ENCODE measurements at places on chromosomes 1 and 21.

- no peak for DNase-seq
Measured at GRCh38 chr1:117559139-117559538, 46.7 kb upstream of the TENT5C start.

DNA sequence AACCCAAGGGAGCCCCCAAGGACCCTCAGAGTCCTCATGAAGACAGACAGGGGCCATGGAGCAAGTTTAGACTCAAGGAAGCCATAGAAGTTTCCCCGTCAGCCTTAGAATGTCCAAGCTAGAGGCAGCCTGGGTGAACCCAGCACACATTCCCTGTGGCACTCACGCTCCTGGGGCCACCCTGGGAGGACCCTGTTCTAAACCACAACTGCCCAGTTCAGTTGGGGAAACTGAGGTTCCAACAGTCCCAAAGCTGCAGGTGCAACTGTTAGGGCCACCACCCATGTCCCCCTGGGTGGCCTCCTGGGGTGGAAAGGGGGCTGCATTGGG lies 9.3 kb downstream of the WNT3A start:
- DNase-seq: no peak

DNA sequence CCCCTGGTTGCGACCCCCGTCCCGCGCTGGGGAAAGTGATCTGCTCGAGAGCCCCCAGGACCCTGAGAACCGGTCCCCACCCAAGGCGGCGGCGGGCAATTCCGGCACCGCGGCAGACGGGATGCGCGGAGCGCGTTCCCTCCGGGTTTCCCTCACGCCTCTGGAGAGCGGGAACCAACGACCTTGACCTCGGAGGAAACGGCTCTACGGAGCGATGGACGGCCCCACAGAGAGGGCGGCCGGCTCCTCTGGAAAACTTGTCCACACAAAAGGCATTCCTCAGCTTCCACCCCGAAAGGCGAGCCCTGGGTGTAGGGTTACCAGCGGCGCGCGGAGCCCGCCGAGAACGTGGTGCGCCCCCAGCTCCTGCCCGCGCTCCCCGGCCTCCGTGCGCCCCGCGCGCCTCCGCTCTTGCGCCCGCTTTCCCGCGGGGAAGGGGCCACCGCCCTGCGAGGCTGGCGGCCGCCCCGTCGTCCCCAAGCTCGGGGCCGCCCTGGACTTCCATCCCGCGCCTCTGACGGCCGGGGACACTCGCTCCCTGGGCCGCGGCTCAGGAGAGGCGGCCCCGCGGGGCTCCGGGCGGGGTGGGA lies 391 bp upstream of the KIAA1614 start:
- DNase-seq: no peak

DNA sequence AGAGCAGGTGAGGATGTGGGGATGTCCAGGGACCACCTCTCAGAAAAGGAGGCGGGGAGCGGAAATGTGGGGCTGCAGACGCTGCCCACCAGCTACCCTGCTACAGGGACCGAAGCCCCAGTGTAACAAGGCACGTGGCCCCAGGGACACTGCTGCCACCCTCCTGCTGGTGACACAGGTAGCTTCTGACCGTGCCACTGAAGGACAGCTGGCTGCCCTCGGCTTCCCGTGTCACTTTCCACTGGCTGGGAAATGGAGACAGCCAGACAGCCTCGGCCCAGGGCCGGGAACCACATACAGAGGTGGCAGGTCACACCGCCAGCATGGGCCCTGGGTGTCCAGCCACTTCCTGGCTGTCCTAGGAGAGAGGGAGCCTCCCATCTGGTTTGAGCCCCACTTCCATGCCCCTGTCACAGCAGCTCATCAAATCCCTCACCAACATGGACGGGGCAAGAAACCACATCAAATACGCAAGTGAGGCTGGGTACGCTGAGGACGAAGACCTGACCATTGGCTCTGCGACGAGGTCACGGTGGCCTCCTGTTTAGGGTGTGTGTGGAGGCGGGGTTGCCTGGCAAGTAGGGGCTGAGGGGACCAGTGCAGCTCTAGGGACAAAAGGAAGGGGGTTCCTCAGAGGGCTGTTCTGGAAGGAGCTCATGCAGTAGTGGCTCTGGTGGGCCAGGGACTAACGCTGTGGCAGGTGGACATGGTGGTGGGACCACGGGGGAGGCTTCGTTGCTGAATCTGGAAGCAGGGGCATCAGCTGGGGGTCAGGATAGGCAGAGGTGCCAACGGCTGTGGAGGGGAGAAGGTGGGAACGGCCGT lies 5.0 kb downstream of the PEX10 start:
- DNase-seq: no peak

DNA sequence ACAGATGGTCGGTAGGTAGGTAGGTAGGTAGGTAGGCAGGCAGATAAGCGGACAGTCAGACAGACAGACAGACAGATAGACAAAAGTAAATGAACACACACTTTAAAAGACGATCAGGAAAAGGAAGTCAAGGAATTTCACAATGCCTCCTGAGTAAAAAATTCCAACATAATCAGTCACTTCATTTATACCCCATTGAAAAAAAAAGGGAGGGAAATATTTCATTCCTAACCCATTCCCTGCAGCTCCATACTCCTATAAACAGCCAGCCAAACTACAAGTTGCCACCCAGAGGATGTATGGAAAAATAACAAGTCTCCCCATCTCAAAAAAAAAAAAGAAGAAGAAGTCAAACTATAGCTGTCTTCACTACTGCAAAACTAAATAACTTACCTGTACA lies 43.4 kb downstream of the ZZZ3 start:
- DNase-seq: no peak

DNA sequence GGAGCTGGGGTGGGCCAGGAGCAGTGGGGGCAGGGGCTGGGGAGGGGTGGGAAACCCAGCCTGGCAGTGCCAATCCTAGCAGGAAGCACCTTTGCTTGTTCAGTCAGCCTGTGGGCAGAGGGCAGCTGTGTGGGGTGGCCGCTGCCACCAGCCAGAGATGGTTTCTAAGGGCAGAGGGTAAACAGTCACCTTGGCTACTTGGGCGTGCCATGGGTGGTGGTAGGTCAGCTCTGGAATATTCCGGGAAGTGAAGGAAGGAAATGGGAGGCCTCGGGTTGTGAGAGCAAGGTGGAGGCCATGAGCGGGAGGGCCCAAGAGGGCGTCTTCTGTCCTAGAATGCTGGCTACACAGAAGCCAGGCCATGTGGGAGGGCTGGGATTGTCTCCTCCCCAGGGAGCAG lies 20.7 kb upstream of the WNT4 start:
- no peak for DNase-seq

DNA sequence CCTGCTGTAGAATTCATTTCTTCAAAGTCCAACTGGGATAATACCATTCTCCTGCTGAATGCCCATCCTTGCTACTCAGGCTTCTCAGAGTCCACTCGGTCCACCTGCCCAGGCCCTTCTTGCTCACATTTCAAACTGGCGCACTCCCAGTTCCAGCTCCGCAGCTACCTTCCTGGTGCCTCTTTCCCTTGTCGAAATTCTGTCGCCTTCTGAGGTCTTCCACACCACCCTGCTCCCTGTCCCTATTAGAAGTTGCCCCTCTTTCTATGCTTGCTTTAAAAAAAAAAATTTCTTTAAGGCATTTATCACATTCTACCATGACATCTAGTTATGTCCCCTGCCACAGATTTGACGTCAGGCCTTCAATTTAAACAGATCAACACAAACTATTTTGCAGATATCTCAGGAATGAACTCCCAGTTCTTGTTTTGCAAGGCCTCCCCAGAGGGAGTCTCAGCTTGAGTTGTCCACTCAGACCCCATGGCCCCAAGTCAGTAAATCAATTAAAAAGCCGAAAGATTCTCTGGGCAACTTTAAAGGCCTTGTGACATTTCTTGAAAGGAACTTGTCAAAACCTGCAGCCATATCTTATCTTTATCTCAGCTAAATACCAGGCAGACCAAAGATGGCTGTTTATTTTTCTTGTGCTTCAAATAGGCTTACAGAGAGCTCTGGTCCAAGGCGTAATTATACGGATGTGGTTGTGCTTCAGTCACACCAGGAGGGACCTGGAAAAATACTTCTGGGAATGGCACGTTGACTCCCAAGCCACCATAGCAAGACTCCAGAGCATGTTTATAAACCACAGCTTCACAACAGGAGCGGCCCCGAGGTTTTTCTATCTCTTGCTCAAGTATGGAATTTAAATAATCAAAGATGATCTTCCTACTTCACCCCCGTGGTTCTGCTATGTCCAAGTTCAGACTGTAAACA lies 2.2 kb downstream of the FAM89A start:
- DNase-seq: no peak

GRCh38 chr1:237171454-237172117 lies 129.6 kb downstream of the RYR2 start:
- DNase-seq: no peak

GRCh38 chr1:117387060-117387633 lies 19.9 kb downstream of the MAN1A2 start:
- DNase-seq: no peak

DNA sequence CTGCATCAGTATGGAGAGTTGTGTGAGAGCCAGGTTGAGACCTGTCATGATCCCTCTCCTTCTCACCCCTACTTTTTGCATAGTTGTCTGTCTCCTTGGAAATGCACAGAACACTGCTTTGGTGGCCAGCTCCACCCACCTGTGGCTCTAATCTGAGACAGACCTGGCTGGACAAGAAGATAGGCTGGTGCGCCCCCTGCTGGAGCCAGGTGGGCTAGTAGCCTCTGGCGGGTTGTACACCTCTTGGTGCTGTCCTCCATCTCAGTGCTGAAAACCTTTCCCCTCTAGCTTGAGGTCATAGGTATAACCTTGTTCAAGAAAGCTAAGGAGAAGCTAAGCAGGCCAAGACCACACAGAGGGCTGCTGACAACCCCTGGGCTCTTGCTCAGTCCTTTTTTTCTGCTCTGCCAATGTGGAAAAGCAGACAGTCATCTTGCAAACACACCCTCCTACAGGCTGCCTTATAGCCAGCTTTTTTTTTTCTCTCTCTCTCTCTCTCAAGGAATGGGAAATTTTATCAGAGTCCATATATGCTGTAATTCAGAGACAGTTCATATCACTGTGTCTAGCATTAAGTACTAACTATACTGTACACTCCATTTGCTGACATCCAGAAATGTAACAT lies 58.8 kb upstream of the SPATA6 start:
- DNase-seq: peak; percentile 30

DNA sequence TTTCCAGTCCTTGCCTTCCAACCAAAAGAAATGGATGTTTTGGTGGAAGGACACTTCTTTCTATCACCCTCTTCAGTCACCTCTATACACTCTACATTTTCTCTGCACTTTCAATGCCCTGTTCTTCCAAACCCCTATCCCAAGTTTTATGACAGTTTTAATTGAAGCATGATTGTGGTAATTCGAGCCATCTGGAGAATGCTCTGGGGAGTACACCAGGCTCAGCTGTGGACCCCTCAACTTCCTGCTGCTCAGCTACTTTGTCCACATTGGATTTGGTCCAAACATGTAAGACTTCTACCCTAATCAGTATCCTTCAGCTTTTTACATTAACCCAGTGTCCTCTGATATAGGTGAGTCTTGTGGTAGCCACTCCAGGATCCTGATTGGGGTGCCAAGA lies 129.6 kb downstream of the SYT2 start:
- no peak for DNase-seq

GRCh38 chr21:45894450-45894825 lies 87.1 kb upstream of the COL6A1 start:
- DNase-seq: no peak

DNA sequence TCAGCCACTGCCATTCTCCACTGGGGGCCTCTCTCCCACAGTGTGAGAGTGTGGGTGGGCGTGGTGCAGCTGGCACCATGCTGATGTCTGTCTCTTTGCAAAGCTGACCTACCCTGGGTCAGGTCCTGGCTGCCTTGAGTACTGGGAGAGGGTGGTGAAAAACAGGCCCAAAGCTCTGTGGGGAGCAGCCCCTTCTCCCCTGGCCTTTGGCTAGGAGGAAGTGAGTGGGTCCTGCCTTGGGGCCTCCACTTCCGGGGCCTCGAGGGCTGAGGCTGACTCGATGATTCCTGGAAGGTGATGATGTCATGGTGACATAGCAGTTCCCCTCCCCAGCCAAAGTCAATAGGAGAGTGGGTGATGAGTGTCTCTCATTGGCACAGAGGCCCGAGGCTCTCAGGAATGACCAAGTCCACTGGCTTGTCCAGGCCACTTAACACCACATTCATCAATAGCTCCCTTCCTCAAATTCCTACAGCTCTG lies 53.0 kb downstream of the IER5 start:
- peak; percentile 74 for DNase-seq
